OCI-LY7 (cell line): ENCODE measurements at places on chromosomes 6 and 20.

DNA sequence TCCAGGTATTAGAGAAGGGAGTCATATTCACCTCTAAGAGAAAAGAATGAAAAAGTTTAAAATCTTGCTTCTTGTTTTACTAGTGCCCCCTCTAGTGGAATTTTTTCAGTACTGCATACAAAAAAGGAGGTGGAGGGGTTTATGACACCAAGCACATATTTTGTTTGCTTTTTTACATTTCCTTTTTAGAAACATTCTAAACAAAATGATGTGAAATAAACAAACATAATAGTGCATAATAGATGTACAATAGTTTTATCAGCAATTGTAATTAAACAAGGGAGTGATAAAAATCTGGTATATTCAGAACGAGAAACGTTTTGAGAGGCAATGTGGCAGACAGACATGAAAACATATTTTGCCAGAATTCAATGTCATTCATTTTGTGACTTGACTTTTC is 111.0 kb upstream of the TFAP2D start:
- DNase-seq: peak; percentile 36

- DNase-seq: no peak
Observed at GRCh38 chr6:35664945-35665344, 23.8 kb downstream of the FKBP5 start.

- no peak for DNase-seq
Observed at GRCh38 chr20:40192081-40192480, 497.0 kb downstream of the MAFB start.

DNA sequence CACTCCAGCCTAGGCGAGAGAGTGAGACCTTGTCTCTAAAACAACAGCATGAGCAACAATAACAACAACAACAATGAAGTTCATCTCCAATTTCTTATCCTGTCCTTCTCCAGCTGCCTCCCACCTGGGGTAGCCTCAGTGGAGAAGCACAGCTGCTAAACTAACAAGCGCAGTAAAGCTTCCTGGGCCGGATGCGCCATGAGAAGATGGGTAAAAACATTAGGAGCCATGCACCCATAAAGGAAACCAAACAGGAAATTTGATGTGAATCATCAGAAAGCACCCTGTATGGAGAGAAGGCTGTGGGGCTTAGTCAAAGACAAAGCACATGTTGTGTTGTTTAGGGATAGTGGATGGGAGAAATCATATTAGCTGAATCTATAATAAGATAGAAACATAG is 61.1 kb upstream of the CCN6 start:
- no peak for DNase-seq

GRCh38 chr6:113304116-113304515 is 553.0 kb upstream of the MARCKS start:
- DNase-seq: no peak

- DNase-seq: no peak
Observed at GRCh38 chr6:152094992-152095592, 287.6 kb downstream of the ESR1 start.

DNA sequence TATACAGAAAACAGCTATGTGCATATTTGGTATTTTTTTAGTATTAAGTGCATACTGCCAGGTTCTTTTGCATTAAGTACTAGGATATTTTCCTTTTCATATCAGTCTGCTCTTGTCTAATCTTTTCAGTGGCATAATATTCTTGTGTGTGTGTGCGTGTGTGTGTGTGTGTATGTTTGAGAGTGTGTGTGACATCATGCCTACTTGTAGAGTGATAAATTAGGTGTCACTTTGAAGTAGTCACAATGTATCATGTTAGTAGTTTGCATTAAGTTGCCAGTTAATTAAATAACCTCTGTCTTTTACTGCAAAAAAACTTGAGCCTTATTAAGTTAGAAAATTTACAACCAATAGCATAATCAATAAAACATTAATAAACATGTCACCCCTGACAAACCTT is 65.3 kb downstream of the CD83 start:
- no peak for DNase-seq

DNA sequence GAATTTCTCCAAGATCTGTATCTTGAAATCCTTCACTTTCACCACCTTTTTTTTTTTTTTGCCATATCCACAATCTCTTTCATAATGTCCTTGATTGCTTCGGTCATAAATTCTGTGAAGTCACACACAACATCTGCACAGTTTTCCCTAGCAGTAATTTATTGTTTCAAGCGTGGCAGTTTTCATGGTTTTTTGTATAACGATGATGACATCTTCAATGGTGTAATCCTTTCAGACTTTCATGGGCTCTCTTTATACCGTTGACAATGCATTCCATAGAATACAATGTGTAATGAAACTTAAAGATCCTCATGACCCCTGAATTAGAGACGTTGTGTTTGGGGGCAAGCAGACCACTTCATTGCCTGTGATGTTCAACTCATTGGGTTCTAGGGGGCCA is 693.1 kb downstream of the PTPRT start:
- DNase-seq: no peak

- DNase-seq: peak; percentile 16
Observed at GRCh38 chr6:99613705-99614429, 7.2 kb downstream of the PRDM13 start.

DNA sequence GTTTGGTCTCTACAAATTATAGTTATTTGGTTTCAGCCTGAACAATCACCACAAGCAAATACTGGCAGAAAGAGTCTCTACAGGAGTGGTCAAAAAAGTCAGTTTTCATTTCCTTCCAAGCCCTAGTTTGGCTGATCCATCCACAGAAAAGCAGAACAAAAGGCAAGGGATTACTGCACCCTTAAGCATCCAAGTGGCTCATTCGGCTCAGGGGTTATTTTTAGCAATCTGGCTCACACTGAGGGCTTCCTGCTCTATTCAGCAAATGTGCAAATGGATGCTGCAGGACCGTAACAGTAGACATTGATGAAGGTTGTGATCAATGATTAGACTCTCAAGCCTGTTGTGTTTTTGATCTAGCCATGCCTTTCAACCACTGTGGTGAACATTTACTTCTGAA is 62.2 kb upstream of the FABP7 start:
- no peak for DNase-seq

GRCh38 chr20:52830598-52830997 is 141.6 kb upstream of the TSHZ2 start:
- no peak for DNase-seq

GRCh38 chr6:53151676-53152075 is 3.0 kb upstream of the GCM1 start:
- DNase-seq: peak; percentile 35

DNA sequence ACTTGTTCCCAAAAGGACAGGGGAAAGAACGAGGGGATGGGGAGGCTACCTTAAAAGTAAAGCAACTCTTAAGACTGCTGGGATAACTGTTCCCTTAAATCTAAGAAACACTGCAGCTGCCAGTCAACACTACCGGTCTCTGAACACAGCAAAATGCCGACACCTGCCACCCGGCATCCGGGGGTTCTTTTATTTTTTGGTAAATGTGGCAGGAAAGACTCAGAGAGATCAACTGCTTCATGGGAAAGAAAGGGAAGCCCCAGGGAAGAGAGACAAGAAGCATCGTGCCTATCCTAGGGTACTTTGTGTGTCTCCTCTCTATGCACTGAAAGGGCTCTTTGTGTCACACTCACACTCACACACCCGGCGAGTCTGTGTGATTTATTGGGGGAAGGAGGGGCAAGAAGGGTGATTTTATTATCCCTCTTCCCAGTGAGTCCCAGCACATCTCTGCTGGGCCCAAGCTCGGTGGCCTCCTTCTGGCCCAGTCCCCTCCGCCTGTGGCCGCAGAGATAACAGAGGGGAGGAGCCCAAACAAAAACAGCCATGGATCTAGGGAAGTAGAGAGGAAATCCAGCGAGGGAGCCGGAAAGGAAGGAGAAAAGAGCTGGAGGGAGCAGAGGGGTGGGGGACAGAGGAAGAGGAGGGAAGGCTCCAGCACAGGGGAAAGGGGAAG is 1.4 kb downstream of the FYN start:
- DNase-seq: peak; percentile 46

- no peak for DNase-seq
Observed at GRCh38 chr6:144879436-144879835, 594.3 kb downstream of the UTRN start.

- no peak for DNase-seq
Observed at GRCh38 chr6:52635049-52635577, 35.8 kb upstream of the TMEM14A start.

DNA sequence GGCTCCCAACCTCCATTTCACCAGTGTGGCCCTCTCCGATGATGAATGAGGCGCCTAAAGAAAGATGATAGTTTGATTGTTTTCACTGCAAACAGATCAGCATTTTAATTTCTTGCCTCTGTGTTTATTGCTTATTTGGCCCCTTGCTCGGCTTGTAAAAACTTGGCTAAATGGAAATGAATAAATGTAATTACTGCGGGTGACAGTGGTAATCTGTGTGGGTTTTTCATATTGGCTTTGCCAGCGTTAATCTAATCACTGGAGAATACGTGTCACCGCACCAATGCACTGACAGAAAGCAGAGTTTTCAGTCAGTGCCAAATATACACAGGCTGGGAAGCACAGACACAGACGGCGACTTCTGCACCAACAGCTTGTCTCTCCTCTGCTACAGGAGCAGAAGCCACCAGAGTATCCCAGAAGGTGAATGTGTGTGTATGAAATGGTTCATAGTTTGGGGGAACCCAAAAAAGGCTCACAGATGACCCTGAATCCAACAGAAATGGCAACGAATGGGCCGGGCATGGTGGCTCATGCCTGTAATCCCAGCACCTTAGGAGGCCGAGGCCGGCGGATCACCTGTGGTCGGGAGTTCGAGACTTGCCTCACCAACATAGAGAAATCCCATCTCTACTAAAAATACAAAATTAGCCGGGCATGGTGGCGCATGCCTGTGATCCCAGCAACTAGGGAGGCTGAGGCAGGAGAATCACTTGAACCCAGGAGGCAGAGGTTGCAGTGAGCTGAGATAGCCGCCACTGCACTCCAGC is 534.0 kb downstream of the PKHD1 start:
- no peak for DNase-seq

GRCh38 chr20:51467956-51468626 is 74.4 kb downstream of the NFATC2 start:
- DNase-seq: no peak
